ENCODE measurements at places on chromosomes 6 and 20.
A peak's percentile ranks its signal among the peaks of the same experiment; 100 is the strongest.

- DNase-seq = no peak
Observed at GRCh38 chr6:168709390-168709789, 268.4 kb downstream of the SMOC2 start.

DNA sequence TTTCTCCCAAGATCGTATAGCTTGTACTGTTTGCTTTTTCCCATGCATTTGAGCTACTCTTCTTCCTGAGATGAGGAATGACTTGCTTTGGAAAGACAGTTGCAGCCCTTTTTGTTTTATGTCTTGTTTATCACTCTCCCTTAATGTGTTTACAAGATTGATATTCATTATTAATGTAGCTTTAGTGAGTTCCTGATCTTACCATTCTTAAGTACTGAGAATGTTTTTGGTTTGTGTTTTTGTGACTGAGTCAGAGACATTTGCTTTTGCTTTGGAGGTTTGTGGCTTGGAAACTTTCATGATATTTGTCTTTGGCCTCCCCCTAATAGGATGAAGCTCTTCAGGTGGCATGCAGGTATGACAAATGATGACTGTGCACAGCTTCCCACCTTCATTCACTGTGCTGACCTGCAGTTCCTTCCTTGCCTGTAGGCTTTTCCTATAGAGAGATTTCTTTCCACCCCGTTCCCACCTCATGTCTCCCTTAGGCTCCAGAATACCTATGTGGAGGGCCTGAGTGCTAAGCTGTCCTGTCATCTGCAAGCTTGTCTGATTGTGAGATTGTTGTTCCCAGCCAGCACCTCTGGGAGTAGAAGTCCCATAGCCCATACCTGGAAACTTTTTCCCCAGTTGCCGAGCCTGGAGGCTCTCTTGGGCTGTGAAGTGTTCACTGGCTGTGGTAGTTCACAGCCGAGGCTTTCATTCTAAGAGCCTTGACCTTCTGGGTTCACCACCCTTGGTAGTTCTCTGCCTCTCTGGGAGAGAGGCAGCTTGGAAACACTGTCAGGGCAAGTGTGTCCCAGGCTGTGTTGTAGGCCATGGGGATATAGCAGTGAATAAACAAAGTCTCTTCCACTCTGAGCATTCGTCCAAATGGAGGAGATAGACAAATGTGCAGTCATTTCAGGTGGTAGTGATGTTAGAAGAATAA is 27.1 kb downstream of the CDS2 start:
- DNase-seq = no peak

GRCh38 chr20:48718786-48719578 is 108.8 kb downstream of the PREX1 start:
- DNase-seq = no peak

DNA sequence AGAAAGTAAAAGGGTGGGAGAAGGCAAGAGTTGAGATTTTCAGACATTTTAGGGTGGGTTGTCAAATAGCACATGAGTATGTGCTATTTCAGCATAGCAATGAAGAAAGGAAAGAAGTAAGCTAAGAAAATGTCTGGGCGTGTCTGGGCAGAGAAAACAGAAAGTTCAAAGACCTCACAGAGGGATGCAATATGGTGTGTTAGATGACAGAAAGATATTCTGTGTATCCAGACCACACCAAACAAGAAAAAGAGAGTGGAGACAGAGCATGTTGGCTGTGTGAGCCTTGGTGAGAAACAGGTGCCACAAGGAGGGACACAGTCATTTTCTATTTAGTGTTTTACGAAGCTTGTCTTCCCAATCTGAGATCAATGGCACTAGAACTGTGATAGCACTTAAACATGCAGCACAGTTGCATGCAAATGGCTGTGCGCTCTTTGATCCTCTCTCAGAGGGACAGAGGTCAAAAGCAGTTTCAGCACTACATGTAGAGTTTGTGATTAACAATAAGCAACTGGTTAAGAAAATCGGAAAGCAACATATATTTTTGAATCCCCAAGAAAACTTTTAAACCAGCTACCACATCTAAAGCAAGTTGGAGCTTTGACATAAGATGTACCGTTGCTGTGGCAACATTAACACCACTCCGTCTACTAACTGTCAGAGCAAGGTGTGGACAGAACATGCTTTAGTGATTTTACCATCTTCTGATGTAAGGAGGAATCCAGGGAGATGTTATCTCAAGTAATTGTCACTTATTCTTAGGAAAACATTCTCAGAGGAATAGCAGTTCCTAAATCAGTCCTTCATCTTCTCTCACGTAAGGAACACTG is 515.5 kb upstream of the NOX3 start:
- DNase-seq = no peak

DNA sequence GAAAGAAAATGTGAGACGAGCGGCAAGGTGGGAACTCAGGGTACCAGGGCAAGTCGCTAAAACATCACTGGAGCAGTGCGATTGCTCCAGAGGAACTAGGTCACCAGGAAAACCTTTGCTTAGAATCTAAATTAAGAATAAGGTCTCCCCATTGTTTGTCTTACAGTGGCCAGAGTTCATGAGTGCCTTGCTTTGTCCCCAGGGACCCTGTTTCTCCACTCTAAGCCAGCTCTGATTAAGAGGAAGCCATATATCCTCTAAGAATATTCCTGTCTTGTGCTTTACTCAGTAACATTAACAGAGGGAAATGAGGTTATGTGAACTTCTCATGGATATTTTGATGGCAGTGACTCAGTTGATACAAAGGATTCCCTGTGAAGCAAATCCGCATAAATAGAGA is 305.8 kb downstream of the CD83 start:
- DNase-seq = no peak

DNA sequence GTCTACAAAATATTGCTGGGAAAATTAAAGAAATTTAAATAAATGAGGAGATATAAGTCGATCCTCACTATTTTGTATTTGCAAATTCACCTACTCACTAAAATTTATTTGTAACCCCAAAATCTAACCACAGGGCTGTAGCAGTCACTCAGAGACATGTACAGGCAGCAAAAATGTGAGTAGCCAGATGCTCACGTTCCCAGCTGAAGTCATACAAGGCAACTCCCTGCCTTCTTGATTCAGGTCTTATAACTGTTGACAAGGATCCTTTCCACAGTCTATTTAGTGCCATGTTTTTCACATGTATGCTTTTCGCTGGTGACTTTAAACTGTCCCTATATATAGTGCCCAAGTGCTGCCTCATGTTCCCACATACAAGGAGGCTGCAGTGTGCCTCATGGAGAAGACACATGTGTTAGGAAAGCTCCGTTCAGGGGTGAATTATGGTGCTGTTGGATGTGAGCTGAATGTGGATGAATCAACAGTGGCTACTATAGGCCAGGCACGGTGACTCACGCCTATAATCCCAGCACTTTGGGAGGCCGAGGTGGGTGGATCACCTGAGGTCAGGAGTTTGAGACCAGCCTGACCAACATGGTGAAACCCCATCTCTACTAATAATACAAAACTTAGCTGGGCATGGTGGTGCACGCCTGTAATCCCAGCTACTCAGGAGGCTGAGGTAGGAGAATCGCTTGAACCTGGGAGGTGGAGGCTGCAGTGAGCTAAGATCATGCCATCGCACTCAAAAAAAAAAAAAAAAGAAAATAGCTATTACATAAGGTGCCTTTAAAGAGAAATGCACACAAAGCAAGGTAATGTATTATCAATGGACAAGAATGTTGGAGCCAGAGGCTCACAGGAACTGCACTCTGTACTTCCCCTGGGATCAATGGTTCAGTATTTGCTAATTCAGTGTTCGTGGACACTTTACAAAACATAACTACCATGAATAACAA is 55.3 kb downstream of the STK35 start:
- no peak for DNase-seq

DNA sequence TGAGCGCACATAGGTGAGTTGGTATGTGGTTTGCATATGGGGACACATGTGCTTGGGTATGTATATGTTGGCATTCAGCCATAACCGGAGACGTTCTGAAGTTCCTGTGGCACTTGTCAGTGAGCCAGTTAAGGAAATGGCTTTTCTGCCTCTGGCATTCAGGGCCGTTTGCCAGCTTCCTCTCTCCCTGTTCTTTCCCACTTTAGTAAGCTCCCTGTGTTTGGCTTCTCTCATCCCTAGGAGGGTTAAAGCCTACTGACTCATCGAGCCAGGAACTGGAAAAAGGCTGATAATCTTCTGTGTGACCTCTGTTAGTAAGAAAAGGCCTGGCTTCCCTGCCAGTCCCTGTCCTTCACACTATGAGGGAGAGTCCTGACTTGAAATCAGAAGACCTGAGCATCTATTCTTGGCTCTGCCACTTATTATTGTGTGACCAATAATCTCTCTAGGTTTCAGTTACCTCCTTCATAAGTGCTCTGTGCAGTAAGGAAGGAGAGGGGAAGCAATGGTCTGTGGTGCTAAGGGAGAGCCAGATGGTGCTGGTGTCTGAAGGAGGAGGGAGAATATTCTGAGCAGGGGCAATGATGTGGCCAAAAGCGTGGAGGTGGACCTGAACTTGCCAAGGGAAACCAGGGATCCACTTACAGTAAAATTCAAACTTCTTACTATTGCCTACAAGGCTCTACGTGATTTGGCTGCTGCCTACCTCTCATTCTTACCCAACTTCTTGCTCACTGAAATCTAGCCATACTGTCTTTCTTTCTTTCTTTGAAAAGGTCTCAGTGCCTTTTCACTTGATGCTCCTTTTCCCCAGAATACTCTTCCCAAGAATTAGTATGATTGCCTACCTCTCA is 31.4 kb downstream of the ACSS2 start:
- no peak for DNase-seq

DNA sequence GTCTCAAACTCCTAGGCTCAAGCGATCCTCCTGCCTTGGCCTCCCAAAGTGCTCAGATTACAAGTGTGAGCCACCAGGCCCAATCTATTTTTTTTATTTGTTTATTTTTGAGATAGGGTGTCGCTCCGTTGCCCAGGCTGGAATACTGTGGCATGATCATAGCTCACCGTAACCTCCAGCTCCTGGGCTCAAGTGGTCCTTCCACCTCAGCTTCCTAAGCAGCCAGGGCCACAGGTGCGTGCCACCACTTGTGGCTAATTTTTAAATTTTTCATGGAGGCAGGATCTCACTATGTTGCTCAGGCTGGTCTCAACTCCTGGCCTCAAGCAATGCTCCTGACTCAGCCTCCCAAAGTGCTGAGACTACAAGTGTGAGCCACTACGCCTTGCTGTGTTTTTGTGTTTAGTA is 9.8 kb downstream of the KIF3B start:
- DNase-seq = no peak

GRCh38 chr6:34412016-34412415 is 13.9 kb downstream of the RPS10 start:
- no peak for DNase-seq

- DNase-seq = no peak
Observed at GRCh38 chr20:24951536-24952083, 2.5 kb downstream of the CST7 start.

DNA sequence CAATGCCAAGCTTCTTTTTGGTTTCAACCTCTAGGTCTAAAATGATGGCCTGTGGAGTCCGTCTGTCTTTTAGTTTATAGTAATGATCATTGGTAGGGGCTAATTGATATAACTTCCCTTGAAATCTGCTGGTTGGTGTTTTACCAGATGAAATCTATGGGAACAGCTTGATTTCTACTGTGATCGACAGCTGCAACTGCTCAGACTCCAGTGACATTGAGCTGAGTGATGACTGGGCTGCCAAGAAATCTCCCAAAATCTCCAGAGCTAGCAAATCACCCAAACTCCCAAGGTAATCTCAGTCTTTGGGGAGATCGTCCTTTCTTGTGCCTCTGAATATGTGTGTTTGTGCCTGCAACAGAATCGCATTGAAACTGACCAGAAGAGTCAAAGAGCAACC is 70.5 kb upstream of the TMEM181 start:
- DNase-seq = no peak

DNA sequence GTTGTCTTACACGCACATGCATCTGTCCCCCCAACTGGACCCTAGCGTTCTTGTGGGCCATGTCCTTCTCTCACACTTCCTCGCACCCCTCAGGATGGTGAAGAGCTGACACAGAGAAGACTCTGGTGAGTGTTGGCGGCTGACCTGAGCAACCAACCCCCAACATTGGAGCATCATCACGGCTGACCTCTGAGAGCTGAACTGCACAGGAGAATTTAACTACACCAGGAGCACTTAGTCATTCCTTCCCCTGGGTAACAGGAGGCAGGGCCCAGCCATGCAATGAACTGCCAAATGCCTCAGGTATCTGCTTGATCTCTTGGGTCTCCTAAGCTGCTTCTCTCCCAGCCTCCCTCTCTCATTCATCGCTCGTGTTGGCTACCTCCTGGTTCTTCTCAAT is 88.5 kb downstream of the PSMG4 start:
- no peak for DNase-seq

- no peak for DNase-seq
Observed at GRCh38 chr6:41600499-41601247, 37.6 kb upstream of the MDFI start.

DNA sequence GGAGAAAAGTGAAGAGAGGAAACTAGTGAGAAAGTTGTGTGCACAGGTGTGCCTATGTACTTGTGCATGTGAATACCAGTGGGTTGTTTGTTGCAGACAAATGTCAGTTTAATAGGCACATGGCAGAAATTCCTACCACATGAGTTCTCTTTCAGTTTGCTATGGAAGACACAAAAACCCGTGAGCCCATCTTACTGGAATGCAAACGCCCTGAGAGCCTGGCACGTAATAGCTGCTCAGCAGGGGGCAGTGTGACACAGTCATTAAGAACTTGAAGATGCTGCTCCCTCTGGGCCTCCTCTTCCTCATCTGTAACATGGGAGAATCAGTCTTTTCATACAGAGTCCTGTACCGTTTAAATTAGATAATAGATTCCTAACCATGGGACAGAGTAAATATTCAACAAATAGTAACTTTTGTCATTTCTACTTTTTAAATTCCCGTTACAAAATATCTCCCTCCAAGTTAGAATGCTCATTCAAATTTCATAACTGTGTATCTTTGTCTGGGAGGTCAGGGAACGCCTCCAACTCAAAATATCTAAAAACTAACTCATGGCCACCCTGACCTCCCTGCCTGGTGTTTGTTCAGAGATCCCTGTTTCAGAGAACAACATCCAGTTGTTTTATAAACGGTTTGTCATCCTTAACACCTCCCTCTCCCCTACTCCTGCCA is 802.9 kb downstream of the MAFB start:
- peak; percentile 70 for DNase-seq

GRCh38 chr20:33570743-33571142 is 80.8 kb downstream of the CBFA2T2 start:
- DNase-seq = no peak

GRCh38 chr20:34557936-34558319 is 590 bp upstream of the MAP1LC3A start:
- DNase-seq = no peak

GRCh38 chr6:155291291-155291690 is 23.0 kb downstream of the TFB1M start:
- DNase-seq = no peak

DNA sequence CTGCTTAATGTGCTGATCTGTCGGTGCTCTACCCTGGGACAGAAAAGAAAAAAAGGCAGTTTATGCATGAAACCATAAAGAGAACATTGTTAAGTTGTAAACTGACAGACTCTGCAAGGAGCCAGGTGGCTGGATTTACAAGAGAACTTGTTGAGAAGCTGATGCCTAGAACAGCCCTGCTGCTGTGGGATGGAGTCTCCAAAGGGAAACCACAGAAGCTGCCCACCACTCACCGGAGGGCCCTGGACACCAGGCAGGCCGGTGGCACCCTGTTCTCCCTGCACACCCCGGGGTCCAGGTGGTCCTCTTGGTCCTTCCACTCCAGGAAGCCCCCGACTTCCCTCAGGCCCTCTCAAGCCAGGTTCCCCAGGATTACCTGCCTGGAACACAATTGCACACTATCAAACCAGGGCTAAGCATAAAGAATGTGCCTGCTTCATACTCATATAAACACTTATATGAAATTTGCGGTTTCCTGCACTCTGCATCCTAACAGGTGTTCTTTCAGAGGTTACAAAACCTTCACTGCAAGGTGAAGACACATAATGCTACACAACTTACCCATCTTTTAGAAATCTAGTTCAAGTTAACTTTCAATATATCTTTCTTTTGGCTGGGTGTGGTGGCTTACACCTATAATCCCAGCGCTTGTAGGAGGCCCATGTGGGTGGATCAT is 68.2 kb downstream of the COL9A1 start:
- no peak for DNase-seq

All from iPS DF 6.9 (cell line).